ENCODE measurements at places on chromosomes 1 and 21.

DNA sequence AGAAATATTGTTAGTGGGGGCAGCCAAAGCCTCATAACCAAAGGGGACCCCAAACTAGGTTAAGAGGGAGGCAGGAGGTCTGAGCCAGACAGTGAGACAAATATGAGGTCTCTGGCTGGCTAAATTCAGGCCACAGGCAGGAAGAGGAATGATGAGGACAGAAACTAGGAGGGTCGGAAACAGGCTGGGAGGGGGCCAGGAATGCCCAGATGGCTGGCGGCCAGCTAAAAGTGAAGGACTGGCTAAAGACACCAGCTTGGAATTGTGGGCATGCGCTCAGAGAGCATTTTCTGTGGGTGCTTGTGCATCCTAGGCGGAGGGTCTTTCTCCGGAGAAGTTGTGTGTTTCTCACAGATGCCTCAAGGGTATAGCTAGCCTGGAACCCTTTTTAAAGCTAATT lies 77.0 kb downstream of the PGM1 start:
- DNase-seq = no peak

- no peak for DNase-seq
Measured at GRCh38 chr1:30359539-30360220, 363.7 kb downstream of the MATN1 start.

GRCh38 chr1:203364094-203364801 lies 13.3 kb upstream of the FMOD start:
- no peak for DNase-seq

DNA sequence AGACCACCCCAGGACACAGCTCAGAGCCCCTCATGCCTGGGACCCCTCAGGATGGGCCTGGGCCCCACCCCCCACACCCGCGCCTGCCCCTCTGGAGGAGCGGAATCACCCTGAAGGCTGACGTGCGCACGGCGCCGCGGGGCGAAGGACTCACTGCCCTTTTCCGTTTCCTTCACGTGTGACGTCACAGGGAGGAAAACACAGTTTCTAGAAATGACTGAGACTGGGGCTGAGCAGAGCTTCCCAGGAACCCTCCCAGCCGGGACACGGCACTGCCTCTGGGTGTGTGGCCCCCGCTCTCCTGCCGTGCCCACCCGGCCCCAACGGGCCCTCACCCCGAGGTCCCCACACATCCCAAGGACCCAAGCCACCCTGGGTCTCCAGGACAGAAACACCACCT lies 5.4 kb upstream of the TNFRSF4 start:
- no peak for DNase-seq

GRCh38 chr1:84366786-84367185 lies 31.5 kb upstream of the DNASE2B start:
- no peak for DNase-seq

- no peak for DNase-seq
Measured at GRCh38 chr1:78475888-78476610, 14.7 kb upstream of the PTGFR start.

DNA sequence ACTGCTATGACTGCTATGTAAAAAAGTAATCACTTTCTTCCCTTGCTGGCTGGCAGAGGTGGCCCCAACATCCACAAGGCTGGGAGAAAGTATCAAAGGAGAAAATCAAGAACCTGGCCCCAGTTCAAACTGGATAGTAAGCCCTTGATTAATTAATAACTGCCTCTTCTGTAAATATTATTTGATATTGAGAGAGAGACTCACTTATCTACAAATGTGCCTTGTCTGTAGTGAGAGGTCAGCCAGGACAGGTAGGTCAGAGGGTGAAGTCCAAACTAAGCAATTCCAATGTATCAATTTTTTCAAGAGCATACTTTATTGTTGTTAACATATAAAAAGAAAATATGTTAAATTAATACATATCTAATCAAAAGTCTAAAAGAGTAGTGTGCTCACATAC lies 23.8 kb upstream of the TARBP1 start:
- no peak for DNase-seq

All from LoVo (cell line).